ENCODE measurements at places on chromosomes 6 and 20.

DNA sequence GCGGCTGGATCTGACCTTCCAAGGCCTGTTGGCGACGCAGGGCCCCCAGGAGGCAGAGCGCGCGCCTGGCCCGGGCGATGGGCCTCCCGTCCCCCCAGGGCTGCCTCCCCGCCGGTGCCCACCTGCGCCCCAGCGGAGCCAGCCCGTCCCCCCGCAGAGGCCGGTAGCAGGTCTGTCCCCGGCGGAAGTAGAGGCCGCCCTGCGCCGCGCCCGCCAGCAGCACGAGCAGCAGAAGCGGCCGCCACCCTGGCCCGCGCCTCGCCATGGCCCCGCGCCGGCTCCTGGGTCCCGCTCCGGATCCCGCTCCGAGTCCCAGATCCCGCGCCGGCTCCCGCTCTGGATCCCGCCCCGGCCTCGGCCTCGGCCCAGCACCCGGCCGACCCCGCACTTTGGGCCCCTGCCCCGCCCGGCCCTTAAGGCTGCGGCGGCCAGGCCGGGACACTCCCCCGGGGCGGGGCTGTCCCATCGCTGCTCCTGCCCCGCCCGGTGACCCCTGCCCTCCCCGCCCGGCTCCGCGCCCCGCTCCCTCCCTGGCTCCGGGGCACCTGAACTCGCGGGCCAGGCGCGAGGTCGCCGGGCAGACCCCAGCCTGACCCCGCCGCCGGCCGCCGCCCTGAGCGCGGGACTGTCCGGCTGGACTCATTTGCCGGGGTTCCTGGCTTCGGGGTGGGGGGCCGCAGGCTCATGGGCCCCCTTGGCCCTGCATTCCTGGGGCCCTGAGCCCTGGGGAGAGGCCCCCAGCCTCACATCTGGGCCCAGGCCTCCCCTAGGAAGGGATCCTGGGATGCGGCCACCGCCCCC lies at the start of gene CTSZ:
Gene CTSZ (minus strand): TSS at position 391 of the 801 bp plus-strand sequence. CDS start 126 bp downstream, at position 265.
- no peak for DNase-seq

DNA sequence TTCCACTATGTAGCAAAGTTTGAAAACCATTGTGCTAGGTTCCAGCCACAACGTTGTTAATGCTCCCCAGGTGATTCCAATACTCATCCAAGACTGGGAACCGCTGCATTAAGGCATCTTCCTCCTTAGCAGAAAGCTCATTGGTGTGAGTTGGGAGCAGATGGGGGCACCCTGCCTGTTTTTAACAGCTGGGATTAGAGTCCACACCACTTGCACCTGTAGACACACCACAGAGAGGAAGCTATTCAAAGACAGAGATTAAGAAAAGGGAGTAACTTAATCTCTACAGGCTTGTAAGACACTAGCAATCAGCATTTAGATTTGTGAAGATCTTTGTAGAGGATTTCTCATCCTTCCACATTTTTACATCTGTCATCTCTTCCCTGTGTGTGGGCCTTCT lies 333.9 kb upstream of the SOX4 start:
- no peak for DNase-seq

GRCh38 chr6:154257067-154257466 lies 99.5 kb downstream of the IPCEF1 start:
- no peak for DNase-seq

DNA sequence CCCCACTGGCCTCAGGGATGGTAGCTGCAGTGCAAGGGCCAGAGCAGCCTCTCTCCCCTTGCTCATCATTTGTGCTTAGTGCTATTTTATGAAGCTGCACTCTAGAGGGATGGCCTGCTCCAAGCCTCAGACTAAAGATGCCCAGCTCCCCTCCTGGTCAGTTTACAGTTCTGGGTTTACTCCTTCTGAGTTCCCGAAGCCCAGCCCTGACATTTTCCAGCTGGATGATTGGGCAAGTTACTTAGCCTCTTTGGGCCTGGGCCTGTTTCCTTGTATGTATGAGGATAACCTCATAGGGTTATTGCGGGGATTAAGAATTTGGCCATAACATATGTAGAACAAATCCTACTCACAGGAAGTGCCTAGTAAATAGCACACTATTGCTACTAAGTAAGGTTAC lies 31.8 kb upstream of the EMILIN3 start:
- no peak for DNase-seq

- DNase-seq, result no peak
Measured at GRCh38 chr20:44471481-44471882, 4.2 kb upstream of the TTPAL start.

- no peak for DNase-seq
Measured at GRCh38 chr20:6347916-6348315, 225.1 kb upstream of the FERMT1 start.

DNA sequence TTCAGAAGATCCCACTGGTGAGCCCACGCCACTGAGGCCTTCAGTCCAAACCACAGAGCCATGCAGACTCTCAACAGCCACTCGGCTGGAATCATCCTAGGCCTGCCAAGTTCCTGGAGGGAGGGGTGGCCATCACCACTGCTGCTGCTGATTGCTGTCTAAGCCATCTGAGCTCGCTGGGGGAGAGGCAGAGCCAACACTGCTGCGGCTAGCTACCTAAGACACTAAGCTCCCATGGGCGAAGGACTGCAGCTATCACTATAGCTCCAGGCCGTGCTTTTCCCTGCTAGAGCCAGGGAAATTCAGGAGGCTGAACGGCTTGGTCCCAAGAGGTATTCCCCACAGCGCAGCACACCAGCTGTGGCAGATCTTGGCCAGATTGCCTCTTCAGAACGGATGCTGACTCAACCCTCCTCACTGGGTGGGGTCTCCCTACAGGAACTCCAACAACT lies 73.6 kb downstream of the TBC1D32 start:
- DNase-seq, result no peak

DNA sequence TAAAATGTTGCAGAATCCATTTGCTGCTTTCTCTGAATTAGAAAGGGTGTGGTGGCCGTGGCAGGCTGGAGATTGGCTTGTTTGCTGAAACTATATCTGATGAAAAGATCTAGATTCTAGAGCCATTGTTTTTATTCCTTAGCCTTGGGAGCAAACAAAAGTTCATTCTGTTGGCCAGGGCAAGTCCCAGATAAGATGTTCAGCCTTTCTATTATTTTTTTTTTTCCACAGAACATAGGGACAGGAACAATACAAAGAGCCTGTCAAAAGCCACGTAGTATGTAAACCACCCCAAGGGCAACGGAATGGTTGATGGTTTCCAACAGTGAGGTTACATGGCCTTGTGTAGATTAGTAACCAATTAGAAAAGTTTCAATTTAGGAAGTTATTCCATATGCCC lies 119.9 kb upstream of the SLC22A16 start:
- no peak for DNase-seq
